ENCODE measurements at places on chromosomes 4 and X.
A peak's percentile ranks its signal among the peaks of the same experiment; 100 is the strongest.

- DNase-seq: no peak
Measured at GRCh38 chrX:43456063-43456462, 200.0 kb upstream of the MAOA start.

DNA sequence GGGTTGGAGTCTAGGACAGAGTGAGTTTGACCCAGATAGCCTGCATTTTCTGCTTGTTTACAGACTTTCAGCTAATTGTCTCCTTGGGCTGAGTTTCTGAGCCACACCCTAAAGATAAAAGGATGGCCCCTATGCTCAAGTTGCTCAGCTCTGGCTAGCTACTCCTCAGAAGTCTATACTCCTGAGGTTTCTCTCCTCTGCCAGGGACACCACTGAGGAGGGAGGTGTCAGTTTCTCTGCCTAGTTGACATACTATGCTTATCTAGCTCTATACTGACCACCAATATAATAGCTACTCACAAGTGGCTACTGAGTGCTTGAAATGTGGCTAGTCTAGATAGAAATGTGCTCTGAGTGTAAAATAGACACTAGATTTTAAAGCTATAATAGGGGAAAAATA, 23.6 kb downstream of the HADH start:
- DNase-seq: no peak

DNA sequence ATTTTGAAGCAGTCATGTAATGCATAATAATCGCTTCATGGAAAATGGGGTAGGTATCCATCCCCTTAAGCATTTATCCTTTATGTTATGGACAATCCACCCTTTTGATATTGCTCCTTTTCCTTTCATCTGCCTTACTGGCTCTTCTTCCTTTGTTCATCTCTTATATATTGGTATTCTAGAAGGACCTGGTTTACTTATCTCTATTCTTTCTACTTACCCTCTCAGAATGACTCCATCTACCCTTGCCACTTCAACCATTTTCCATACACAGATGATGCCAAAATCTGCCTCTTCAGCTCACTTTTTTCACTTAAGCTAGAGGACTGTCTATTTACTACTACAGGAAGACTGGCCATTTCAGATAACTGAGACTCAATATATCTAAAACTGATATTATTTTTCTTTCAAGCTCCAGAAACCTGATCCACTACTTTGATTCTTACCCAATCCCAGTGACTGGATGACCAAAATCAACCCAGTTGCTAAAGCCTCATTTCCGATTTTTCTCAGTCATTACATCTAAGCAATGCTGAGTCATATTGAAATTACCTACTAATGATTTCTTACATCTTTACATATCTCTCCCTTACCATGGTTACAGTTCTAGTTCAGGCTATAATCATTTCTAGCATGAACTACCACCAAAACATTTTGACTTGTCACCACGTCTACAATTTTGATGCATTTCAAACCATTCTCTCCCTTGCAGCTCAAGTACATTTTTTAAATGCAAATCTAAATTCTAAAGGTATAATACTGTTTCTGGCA, 93.7 kb downstream of the FAAH2 start:
- no peak for DNase-seq

DNA sequence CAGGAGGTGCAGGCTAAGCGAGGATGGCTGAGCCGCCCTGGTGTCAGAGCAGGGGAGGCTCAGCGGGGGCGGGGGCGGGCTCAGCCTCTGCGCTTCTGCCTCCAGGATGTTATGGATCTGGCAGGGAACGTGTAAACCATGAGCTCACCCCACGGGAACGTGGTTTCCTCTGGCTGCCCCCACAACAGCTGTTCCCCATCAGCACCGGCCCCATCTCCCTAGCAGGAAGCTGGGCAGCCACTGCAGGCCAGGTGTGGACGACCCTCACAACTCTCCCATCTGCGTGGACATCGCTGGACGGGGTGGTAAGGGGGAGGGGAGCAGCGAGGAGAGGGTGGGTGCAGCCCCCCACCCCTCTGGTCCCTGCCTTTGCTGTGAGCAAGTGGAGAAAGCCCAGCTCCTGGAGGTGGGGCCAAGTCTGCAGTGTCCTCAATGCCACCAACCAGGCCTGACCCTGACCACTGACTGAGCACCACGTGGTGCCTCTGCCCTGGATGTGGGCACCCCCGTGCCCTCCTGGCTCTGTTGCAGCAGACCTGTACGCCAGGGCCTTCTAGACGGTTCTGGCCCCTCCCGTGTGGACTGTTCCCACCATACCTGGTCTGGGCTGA, 28.1 kb upstream of the SPON2 start:
- DNase-seq: peak; percentile 57

GRCh38 chrX:56226980-56227379, 5.2 kb upstream of the KLF8 start:
- no peak for DNase-seq

GRCh38 chr4:8790749-8791148, 80.9 kb downstream of the HMX1 start:
- no peak for DNase-seq

- DNase-seq: no peak
Measured at GRCh38 chr4:158823461-158823873, 54.6 kb downstream of the FNIP2 start.

DNA sequence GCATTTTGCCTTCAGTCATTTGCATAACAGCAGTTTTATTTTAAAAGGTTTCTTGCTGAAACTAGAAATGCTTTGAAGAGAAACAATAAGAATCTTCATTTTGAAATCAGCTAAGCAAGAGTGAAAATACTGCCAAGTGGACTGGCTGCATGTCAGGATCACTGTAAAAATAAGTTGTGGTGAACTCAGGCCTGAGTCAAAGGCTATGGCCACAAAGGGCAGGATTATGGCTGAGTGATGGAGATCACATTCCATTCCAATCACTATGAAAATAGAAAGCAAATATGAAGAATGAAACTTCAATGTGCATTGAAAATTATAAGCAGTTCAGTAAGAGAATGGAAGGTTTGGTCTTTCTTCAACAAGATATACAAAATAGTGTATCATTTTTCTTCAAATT, 224.5 kb downstream of the PCDH18 start:
- no peak for DNase-seq

DNA sequence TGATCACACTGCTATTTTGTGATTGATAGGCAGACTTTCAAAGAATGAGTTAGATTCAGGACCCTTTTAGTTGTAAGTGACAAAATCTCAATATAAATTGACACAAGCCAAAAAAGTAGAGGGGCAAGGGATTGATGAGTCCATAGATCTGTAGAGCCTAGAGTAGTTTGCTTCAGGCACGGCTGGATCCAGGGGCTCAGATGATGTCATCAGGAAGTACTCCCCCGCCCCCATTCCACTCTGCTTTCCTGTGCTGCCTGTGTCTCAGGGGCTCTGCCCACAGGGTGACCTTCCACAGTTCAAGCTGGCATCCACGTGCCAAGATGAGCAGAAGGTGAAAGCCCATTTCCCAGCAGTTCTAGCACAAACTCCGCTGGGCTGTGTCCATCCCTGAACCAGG, 13.6 kb downstream of the WFS1 start:
- no peak for DNase-seq

DNA sequence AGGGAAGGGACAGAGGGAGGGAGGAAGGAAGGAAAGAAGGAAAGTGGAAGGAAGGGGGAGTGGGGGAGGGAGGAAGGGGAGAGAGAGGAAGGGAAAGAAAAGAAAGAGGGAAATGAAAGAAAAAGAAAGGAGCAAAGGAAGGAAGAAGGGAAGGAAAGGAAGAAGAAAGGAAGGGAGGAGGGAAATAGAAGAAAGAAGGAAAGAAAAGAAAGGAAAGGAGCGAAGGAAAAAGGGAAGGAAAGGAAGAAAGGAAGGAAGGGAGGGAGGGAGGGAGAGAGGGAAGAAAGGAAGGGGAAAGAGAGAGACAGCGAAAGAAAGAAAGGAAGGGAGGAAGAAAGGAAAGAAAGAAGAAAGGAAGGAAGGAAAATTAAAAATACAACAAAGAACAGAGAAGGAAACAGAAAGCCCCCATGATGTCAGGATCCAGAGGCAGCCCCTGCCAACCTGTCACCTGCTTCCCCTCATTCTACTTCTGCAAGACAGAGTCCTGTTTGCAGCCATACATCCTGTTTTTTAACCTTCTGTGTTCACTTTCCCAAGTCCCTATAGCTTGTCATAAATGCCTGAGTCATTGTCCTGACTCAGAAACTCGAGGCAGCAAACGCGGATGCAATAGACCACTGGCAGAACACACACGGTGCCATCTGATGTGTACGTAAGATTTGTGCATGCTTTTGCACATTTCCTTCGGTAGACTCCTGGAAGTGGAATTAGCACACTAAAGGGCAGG, 77.0 kb upstream of the C4orf50 start:
- no peak for DNase-seq

- DNase-seq: no peak
Measured at GRCh38 chrX:154819771-154820341, 14.6 kb upstream of the MPP1 start.

DNA sequence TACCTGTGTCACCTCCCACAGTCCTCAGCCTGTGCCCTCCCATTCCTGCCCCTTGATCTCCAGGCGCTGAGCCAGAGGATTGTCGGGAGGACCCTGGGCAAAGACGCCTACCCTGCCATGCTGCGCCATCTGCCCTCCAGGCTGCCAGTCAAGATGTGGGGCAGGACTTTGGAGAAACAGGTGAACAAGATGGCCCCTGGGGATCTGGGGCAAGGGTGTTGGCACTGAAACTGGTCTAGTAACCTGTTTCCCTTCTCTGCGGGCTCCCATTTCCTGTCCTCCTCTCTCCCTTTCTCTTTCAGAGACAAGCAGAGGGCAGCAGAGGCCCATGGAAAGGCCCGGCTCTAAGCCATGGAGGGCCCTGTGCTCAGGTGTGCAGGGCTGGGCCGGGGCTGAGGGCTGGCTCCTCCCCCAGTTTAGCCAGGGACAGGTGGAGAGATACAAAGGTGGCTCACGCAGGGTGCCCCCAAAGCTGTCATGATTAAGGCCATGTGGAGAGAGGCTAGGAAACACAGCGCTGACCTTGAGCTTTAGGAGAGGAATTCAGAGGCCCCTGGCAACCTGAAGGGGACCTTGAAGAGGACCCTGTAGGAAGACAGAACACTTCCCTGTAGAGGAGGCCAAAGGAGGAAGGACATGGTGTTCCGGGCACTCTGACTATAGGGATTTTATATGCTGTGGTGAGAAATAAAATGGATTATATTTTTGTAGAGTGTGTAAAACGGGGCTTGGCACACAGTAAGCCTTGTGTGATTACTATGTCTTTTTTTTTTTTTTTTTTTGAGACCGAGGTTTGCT, at the start of gene GLOD5:
Gene GLOD5 (plus strand): TSS at position 74 of the 798 bp plus-strand sequence. CDS start 44 bp downstream, at position 118.
- DNase-seq: no peak

DNA sequence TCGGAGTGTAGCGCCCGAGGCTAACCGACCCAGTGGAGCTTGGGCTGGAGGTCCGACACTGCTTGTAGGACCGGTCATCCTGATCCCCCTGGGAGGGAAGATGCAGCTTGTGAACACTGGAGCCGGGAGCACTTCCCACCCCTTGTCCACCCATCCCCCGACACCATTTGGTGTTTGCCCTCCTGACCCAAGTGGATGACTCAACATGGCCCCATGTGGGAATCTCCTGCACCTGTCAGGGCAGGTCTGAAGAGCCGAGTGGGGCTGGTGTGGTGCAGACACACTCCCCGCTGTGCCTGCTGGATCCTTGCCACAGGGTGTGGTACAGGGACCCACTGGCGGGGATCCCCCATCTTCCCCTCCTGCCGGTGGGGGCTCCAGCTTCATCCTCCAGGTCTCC, 90.0 kb upstream of the AFAP1 start:
- DNase-seq: no peak

DNA sequence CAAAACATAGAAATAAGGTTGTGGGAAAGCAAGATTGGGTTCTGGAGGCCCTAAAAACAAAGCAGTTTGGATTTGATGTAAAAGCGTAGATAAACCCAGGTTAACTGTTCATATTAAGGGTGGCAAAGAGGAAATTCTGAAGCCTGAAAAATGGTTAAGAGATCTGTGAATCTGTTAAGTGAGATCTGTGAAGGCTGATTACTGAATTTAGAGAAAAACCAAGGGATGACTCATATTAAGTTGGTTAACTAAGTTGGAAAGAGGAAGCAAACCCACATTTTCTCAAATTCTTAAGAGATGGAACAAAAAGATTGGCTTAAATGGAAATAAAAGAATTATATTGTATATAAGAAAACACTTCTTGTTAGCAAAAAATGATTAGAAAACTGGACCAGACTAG, 22.8 kb downstream of the GPAT3 start:
- DNase-seq: no peak

GRCh38 chr4:150078579-150079080, 385 bp downstream of the DCLK2 start:
- DNase-seq: no peak

DNA sequence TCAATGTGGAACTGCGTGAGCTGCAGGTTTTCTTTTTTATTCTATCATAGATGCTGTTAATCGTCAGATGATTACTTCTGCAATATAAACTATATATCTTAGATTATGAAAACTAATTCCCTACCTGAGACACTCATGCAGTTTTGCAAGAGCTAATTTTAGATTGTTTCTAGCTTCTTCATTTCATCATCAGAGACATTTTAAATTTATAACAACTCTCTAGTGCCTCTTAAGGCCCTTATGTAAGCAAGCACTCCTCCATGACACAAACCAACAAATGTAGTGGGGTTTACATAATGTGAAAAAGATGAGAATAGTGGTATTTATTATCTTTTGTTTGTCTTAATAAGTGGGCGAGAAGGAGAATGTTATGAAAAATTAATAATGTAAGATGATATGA, 170.2 kb upstream of the ETNPPL start:
- no peak for DNase-seq

DNA sequence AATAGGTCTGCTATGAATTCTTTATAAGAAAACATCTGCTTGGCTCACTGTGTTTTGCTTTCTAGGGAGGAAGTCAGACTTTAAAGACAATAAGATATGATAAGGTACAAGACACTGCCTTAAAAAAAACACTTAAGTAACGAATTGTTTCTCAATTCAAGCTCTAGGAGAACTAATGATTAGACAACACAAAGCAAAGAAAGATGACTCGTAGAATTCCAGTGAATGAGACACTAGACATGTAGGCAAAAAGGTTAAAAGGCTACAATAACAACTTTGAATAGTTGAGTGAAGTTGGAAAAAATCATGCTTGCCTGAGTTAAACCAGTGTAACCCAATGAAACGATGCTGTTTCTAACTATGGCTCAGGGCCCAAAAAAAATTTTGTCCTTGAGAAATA, 344.4 kb upstream of the ACTRT1 start:
- DNase-seq: no peak

DNA sequence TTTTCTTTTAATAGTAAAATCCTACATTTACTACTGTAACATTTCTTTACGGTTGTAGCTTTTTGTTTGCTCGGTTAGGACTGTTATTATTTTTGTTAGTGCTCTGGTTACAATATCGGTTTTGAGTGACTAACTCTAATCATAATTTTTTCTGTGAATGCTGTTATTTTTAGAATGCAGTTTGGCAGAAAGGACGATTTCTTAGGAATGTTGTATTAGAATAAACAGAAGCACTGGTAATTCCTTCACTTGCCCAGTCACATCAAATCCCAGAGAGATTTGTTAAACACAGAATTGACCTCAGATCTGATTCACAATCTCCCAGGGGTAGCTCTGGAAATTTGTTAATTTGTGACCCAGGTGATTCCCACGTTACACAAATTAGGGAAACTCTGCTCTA, 21.7 kb downstream of the DDIT4L start:
- DNase-seq: no peak

Data from dorsolateral prefrontal cortex (tissue), 122 donors.